HEK293T (cell line): ENCODE measurements at places on chromosomes 7 and 10.

DNA sequence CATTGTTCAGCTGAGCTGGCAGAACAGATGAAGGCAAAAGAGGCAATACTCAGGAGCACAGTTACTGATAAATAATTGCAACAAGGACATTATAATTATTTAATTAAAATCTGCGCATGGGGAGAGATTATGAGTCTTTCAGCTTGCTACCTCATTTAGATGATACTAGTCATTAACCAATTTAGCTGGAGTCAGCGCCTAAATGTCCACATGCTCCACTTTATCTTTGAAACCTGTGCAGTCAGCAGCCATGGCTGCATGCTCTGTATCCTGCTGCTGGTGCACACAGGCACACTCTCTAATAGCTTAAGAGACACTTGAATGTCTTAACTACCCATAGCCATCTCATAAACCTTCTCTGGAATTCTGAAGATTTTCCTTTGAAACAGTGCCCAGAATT, 196.8 kb downstream of the PPP1R3A start:
- no peak for DNase-seq

DNA sequence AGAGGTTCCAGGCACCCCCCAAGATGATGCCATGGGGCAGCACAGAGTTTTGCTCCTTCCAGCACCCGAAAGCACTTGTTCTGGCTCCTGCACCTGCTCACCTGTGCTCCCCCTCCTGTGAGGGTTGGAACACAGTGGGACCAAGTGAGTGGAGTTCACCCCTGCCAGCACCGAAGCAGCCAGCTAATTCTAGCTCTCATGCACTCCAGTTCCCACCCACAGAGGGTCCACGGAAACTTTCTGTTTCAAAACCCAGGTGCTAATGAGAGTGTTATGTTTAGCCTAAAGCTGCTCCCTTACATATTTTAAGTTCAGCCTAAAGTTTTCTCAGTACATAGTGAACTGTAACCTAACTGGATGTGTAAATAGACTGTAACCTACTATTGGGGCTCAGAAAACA, 42.6 kb upstream of the SLC35G1 start:
- no peak for DNase-seq

- DNase-seq: no peak
These were observed 97.8 kb downstream of the DIP2C start for GRCh38 chr10:591646-592045.

DNA sequence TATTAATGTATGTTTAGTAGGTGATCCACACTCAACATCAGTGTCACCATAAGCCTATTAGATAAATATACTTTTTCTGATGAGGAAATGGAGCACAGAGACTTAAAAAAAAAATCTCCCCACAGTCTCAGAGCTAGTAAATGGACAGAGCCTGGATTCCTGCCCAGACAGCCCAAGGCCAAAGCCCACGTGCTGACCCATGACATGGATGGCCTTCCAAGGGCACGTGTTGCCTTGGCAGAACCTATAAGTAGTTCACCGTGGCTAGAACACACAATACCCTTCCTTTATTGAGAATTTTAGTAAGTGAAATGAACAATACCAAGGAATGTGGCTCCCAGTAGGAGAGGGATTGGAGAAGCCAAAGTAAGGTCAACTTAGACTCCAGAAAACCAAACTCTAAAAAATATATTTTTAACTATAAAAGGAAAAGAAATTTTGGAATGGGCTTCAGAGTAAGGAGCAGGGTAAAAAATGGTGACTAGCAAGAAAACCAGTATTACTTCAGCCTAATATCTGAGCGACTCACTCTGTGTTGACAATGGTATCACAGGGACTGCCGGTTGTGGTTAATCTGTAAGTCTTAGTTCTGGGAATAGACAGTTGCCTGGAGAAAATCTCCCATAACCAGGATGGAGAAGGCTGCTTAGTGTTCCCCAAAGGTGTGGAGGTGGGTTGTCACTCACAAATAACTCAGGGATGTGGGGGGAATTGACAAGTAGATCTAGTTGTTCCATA, 223.0 kb downstream of the SORCS1 start:
- DNase-seq: no peak

DNA sequence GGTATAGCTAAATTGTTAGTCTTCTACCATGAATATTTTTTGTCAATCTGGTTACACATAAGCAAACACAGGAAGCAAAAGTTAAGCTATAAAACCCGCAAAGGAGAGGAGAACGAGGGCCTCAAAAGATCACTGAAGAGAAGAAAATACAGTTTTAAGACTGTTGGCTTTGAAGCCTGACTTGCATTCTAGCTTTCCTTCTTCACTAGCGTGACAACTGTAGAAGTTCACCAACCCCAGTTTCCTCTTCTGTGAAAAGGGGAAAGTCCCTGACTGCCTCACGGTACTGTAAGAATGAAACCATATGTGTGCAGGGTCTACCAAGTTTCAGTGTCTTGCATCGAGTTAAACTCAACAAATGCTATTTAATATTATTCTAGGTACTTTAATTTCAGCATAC, 7.5 kb upstream of the LRRN3 start:
- no peak for DNase-seq

DNA sequence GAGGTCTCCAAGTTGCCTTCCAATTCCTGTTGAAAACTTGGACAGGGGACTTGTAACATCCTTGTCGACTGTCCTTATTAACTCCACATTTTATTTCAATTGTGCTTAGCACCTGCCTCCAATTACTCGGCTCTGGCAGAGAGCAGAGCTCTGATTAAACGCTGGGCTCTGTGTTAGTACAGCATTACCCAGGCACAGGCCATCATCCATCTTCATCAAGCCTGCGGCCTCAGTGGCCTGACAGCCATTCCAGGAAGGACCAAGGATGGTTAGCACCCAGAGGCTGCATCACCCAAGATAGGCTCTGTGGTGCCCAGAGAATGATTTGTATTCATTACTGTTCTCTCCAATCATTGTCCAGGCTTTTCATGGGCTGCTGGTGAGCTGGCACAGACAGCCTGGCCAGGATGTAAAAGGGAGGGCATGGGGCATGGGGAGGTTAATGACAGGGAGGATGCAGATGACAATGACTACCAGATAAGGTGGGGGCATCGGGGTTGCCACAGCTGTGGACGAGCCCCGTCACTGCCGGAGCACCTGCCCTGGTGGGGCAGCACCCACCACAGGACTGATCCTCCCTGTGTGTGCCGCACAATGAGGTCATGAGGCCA, 123.3 kb downstream of the PTPN20 start:
- DNase-seq: no peak

- no peak for DNase-seq
These were observed 21.1 kb downstream of the CCDC126 start for GRCh38 chr7:23618241-23618640.

- DNase-seq: no peak
These were observed 45.1 kb downstream of the ZMIZ1 start for GRCh38 chr10:79113827-79114226.

DNA sequence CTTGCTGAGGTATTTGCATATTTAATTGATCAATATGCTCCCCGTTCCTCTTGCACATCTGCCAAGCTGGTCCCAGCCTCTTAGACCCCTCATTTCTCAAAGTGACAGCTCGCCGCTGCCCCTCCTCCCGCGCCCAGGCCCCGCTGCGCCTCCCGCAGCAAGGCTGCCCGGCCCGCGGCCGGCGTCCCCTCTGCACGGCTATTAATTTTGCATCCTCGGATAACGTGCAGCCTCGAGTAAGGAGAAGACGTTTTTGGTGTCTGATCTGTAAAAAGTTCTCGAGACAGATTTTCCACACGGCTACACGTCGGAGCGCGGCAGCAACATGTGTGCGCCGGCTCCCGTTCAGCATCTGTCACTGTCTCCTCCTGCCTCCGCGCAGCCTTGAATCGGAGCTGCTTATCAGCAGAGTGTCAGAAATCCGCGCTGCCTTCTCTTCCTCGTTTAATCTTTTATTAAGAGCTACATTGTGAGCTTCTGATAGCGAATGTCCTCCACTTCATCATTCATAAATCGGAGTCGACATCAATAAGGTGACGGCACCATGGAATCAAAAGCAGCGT, 65.3 kb downstream of the EBF3 start:
- no peak for DNase-seq

- no peak for DNase-seq
These were observed 348.2 kb downstream of the DNAJB6 start for GRCh38 chr7:157684909-157685429.

DNA sequence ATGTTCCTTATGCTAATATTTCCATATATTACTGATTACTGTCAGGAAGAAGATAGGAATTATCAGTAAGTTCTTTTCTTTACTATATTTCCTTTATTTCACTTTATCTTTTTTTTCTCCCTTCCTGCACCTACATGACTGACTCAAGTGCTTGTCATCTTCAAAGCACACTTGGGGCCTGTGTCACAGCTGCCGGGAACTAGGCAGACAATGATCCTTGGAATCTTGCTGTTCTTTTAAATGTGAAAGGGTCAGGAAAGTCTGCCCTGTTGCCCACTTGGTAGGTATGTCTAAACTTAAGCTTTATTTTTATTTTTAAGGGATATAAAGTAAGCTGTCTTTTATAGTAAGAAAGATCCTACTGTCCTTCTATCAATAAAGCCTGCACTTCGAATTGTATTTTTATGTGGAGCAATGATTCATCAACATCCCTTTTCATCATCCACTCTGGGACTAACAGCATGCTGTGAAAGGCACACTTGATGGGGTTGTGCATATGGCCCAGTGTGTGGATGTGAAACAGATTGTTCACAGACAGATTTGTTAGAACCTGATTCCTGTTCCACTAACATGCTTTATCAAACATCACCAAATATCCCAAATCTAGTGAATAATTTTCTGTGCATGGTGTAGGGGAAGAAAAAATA, 556.9 kb downstream of the DNAJB9 start:
- DNase-seq: no peak

DNA sequence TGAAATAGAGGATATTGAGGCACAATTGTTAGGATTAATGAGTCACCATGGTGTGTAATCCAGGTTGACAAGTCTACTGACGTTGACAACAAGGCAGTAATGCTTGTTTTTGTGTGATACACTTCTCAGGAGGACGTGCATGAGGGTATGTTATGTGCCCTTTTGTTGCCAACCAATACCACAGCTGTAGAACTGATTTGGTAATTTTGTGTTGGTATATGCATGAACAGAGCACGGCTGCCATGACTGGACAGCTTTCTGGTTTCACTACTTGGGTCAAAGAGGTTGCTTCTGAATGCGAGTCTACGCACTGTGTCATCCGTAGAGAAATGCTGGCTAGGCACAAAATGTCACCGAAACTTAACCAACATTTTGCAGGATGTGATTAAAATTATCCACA, 32.9 kb downstream of the PHTF2 start:
- DNase-seq: no peak

GRCh38 chr7:3168869-3169268, 125.2 kb upstream of the CARD11 start:
- DNase-seq: no peak

GRCh38 chr10:70549351-70549961, 53.1 kb downstream of the PRF1 start:
- no peak for DNase-seq

DNA sequence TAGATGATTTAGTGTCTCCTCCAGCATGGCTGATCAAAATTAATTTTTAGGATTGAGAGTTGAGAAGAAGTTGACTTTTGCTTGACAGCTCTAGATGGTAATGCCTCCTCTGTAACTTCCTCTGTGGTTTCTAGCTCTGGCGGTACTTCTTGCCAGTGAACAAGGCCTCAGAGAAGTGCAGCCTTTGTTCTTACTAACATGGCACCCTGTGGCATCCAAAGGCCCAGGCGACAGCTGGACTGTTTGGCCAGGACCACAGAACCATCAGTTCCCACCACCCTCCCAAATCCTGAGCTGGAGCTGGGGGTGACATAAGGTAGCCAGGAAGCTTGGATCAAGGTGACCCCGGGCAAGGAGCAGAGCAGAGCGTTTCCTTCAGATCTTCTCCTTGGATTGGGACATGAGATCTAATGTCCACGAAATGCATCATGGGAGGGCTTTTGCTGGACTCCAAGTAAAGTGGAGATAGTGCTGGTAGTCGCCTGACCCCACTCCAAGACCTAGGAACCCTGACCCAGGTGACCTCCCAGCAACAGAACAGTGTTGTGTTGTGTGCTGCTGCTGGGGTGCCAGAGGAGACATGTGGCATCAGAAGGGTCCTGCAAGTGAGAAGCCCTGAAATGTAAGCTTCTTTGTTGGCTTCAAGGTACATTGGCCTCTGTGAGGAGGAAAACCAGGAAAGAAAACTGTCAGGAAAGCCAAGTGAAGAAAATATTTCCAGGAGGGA, 41.8 kb downstream of the APBB1IP start:
- no peak for DNase-seq

DNA sequence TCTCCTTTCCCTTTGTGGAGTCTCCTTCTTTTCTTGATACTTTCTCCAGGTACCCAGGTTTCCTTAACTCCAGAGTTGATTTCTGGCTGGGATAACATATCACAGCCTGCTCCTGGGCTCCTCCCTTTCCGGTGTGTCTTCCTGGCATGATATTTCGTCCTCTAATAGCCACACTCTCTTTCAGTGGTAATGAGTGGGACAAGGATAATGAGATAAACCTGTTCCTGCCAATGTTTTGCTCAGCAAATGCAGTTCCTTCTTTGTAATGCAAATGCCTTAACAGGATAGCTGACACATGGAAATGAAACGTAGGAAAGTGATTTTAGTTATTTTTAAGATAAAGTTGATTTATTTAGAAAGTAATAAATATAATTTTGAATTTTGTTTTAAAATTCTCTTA, 168.6 kb downstream of the NRP1 start:
- no peak for DNase-seq

DNA sequence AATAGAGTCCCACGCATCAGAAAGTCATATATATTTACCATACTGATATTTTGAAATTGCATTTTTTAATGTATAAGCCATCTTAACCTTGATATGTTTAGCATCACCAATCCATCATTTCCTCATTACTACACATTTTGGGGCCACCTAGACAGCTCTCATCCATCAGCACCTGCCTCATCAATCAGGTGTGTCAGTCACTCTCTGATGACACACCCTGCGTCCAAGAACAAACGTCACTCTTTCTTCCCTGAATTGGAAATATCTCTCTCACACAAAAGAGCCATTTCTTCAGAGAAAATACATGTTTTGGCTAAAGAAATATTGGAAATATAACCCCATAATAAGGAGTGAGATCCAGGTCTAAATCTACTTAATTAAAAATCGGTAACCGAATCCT, 38.9 kb upstream of the RSU1 start:
- DNase-seq: no peak

DNA sequence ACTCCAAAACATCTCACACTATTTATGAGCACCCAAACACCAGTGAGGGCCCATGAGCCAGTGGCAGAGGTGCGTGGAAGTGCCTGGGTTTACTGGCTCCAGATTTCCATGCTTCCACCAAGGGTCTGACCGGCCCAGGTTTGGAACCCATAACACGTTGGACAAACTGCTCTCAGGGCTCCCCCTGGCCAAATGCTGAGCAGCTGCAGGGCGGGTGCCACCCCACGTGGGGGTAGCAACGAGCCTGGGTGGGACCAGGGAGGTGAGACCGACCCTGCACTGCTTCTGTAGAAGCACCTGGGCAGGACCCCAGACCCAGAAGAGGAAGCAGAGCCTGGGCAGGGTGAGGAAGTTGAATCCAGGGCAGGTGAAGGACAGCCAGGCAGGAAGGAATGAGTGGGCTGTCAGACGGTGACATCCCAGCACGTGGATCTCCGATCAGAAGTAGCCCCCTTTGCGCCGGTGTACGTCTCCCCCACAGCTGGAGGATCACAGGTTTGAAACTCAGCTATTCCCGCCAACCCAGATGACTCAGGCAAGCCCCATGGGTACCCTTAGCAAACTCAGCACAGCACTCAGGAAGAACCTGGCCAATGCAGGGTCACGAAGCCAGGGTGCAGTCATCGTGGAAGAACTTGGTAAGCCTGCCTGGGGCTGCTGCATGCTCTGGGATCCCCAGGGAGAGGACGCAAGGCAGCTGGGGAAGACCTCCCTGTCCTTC, 100.4 kb upstream of the DDC start:
- no peak for DNase-seq
